Lung (tissue), 17 donors: ENCODE measurements at places on chromosomes 6 and 20. TPM values are rescaled to one million over a fixed set of nuclear protein-coding genes. Genes with fewer than 3 reads are reported as not detected.

Gene SYNGAP1
- 10.8 TPM for total RNA-seq

Gene OOEP
- total RNA-seq = not detected

Gene CGA
- total RNA-seq = not detected

Gene YIPF3
- 105 TPM for total RNA-seq

Gene OR12D3
- not detected for total RNA-seq

Gene PRL
- 0.18 TPM for total RNA-seq

Gene CENPW
- total RNA-seq = 0.63 TPM

Gene UNC5CL
- 2.5 TPM for total RNA-seq

Gene GABRR1
- total RNA-seq = not detected
